ENCODE measurements at places on chromosomes 6 and 20.

DNA sequence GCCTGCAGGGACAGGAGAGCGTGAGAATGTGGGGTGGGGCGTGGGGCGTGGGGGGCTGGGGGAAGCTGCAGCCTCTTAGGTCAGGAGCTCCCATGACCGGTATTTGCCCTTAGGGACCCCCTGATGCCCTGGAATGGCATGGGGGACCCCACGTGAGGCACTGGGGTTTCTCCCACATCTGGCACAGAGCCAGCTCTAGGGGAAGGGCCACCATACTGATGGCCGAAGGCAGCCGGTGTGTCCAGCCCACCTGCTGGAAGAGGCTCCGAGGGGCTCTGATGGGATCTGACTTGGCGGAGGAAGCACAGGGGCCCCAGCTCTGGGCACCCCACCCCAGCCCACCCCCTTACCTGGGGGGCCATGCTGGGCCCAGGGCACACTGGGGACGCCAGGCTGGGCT, 10.8 kb downstream of the GATA5 start:
- no peak for DNase-seq

DNA sequence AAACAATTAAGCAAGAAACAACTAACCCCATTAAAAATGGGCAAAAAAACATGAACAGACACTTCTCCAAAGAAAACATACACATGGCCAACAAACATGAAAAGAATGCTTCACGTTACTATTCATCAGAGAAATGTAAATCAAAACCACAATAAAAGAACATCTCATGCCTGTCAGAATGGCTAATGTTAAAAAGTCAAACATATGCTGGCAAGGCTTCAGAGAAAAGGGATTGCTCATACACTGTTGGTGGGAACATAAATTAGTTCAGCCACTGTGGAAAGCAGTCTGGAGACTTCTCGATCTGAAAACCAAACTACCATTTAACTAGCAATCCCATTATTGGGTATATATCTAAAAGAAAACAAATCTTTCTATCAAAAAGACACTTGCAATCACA, 217.5 kb downstream of the TINAG start:
- no peak for DNase-seq

- no peak for DNase-seq
Observed at GRCh38 chr20:44188752-44189151, 1.8 kb upstream of the JPH2 start.

GRCh38 chr20:25476106-25477013, 68.9 kb downstream of the GINS1 start:
- no peak for DNase-seq

GRCh38 chr6:157505912-157506491, 125.0 kb downstream of the ZDHHC14 start:
- no peak for DNase-seq

GRCh38 chr6:35164277-35164676, 23.1 kb upstream of the TCP11 start:
- DNase-seq, result no peak
